Brain microvascular endothelial cell (primary cell): ENCODE measurements at places on chromosomes 1 and 21.

DNA sequence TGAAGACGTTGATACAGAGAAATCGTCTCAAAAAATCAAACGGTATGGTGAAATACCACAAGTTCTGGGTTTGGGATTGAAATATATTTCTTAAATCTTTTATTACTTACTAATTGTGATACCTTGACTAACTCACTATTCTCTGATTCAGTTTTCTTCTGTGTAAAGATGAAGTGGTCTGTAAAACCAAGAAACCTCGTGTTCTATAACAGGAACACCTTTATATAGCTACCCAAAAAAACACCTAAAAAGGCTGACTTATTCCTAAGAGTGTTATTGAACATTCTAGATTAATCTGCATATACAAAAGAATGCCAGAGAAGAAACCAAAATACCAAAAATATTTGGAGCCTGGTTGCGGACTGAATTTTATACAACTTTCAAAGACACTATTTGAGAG lies 721 bp downstream of the LRRIQ3 start:
- DNase-seq: no peak

DNA sequence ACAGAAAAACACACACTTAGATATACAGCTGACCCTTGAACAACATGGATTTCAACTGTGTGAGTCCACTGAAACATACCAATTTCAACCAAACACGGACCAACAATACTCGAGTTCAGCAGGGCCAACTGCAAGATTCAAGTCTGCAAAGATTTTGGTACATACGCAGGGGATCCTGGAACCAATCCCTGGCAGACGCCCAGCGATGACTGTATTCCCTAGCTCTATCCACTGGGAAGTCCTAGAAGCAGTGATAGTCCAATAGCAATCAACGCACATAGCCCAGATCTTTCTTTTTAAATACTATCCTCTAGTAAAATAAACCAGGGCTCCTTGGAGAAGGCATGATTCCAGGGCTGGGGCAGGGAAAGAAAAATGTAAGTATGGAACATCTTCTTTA lies 9.0 kb downstream of the DDX59 start:
- DNase-seq: no peak

DNA sequence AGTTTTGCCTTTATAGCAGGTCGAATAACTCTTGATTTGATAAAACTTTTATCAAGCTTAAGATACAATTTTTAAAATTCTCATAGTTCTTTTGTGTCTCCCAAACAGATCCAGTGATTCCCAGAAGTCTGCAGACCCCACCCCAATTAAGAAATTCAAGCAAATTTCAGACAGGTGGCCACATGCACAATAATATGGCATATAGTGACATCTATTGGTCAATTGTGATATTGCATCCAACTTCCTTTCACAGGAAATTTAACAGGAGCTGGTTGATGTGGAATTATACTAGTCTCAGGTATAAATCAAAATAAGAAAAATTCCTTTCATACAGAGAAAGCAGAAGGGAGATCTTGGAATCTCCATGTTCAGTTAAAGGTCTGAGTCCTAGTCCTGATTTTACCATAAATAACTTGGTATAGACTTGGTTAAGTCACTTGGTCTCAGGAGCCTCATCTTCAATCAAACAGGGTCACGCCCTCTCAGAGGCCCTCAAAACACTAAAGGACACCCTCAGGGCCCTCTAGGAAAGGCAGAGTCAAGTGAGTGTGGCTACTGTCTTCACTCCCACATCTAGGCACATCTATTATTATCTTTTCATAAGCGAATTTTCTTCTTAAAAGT lies 24.1 kb downstream of the PIGM start:
- DNase-seq: no peak

GRCh38 chr1:44842862-44843655 lies at the start of gene PTCH2:
TSS of gene PTCH2 (minus strand) at chr1:44843253. CDS start at chr1:44842932, 321 bp downstream.
- DNase-seq: no peak

DNA sequence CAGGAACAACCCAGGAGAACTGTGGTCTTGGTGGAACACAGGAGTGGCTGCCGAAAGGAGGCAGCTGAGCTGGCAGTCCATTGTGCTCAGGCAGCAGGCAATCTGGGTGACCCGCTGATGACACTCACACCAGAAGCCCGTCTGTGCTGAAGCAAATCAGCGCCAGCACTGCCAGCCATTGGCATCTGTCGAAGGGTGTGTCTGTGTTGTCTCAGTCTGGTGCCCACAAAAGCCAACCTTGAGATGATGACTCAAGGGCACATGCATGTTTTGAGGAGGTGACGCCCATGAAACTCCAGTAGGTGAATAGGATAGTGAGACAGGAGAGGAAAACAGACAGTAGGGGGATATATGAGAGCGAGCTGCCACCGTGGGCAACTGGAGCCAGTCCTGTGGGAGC lies 167.3 kb downstream of the KAZN start:
- no peak for DNase-seq

GRCh38 chr1:193448682-193449461 lies 262.5 kb upstream of the B3GALT2 start:
- DNase-seq: no peak

DNA sequence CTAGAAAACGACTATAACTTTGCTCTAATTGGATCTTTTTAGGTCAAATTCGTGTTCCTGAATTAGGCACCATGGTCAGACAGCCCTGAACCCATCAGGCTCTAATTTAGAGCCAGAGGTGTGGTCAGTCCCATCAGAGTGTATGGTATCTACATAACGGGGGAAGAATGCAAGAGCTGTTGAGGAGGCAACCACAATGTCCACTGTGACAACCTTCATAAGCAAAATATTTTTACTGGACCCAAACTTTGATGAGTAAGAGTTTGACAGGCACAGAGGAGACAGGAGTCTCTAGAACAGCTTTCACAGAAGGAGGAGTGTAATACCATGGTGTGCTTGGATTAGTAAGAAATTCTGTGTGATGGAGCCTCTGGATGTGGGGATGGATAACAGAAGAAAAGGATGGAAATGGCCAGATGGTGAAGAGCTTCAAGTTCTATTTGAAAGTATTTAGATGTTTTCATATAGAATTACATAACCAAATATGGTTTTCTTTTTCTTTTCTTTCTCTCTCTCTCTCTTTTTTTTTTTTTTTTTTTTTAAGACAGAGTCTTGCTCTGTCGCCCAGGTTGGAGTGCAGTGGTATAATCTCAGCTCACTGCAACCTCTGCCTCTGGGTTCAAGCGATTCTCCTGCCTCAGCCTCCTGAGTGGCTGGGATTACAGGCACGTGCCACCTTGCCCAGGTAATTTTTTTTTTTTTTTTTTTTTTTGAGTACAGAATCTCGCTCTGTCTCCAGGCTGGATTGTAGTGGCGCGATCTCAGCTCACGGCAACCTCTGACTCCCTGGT lies 24.9 kb downstream of the UBE2U start:
- peak; percentile 79 for DNase-seq

- no peak for DNase-seq
Observed at GRCh38 chr1:161084597-161084988, 4.8 kb downstream of the NECTIN4 start.

- no peak for DNase-seq
Observed at GRCh38 chr1:7087888-7088287, 302.6 kb downstream of the CAMTA1 start.

DNA sequence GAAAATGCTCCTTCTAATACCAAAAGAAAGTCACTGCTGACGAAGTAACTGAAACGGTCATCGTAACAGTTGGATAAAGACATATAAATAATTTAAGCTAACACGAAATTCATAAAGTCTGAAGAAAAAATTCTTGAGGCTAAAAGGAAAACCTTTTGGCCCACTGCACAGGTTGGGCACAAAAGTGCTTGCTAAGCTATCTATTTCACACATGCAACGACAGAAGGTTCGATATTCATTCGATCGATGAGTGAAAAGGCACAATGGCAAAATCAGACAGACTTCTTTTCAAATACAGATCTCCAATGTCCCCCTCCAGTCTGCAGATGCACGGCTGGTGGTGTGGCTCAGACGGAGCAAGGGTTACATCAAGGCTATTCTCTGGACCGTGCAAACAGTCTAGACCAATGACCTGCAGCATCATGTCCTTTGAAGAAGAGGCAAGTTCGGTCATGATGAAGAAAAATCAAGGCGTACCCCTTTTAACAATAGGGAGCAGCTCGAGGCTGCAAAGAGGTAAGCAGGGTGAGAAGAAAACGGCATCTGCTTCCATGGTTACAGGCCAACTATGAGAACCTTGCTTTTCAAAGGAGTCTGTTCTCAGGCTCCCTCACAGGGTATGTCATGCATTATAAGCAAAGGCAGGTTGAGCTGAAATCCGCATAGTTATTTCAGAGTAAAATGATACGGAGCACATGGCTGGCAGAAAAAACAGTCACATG lies 579.6 kb downstream of the USP25 start:
- DNase-seq: peak; percentile 19

- no peak for DNase-seq
Observed at GRCh38 chr1:21319447-21320407, 29.5 kb upstream of the ECE1 start.
